Endodermal cell (in vitro differentiated cells): ENCODE measurements at places on chromosomes 2 and 18. TPM values are rescaled to one million over a fixed set of nuclear protein-coding genes. Genes with fewer than 3 reads are reported as not detected.

EIF4E2 gene
- total RNA-seq: 83.7 to 116 TPM (median 110 TPM) in 3 replicates

PLB1 gene
- total RNA-seq: 0.35 and 0.77 TPM in 2 replicates

SERPINB13 gene
- total RNA-seq: not detected in 2 replicates

LDLRAD4 gene
- 11.3 to 17.0 TPM (median 14.9 TPM) in 3 replicates for total RNA-seq

SGPP2 gene
- 0.11 TPM in 1 of 2 replicates, not detected in the other for total RNA-seq

CFAP65 gene
- total RNA-seq: 1.5 and 1.7 TPM in 2 replicates

CACNB4 gene
- total RNA-seq: 0.59 and 0.95 TPM in 2 replicates

FAM161A gene
- 13.4 to 18.4 TPM (median 15.1 TPM) in 3 replicates for total RNA-seq

CCDC178 gene
- 0.22 and 0.29 TPM in 2 replicates for total RNA-seq

- no peak overlapping the region for H3K27ac ChIP-seq
- no peaks in the 10 kb centered on the region for H3K4me1 ChIP-seq
- no peak for DNase-seq
- H3K36me3 ChIP-seq: peaks cover 78% of the 10 kb centered on the region
- H3K27me3 ChIP-seq: no peaks in the 10 kb centered on the region
- no peak overlapping the region for H3K4me3 ChIP-seq
Observed at GRCh38 chr2:160303076-160303475, 103.0 kb upstream of the ITGB6 start.

DNA sequence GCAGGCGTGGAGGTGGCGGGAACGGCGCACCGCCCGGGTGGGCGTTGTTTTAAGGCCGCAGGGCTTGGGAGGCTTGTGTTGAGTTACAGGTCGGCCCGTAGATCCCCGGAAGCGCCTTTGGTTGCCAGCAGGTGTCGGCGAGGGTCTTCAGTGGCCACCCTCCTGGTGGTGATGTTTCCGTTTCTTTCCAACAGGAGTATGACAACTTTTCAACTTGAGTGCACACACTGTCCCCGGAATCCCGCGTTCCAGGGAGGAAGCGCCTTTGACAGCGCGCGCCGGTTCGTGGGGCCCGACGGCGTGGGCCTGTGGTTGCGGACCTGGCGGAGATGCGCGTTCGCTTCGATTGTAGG lies 1.0 kb upstream of the HDAC4 start:
- no peaks in the 10 kb centered on the region for H3K36me3 ChIP-seq
- H3K27ac ChIP-seq: peak overlapping the region; percentile 99
- no peaks in the 10 kb centered on the region for H3K27me3 ChIP-seq
- no peaks in the 10 kb centered on the region for H3K4me1 ChIP-seq
- DNase-seq: no peak

- H3K27ac ChIP-seq: no peak overlapping the region
- no peak for DNase-seq
- no peak overlapping the region for H3K4me3 ChIP-seq
- H3K36me3 ChIP-seq: no peaks in the 10 kb centered on the region
- H3K27me3 ChIP-seq: no peaks in the 10 kb centered on the region
Observed at GRCh38 chr2:147150241-147150635, 694.6 kb upstream of the ACVR2A start.

GRCh38 chr2:238117199-238118154 lies 17.3 kb downstream of the ESPNL start:
- no peak overlapping the region for H3K27ac ChIP-seq
- no peaks in the 10 kb centered on the region for H3K36me3 ChIP-seq
- H3K4me3 ChIP-seq: no peak overlapping the region
- DNase-seq: peak; percentile 30
- H3K27me3 ChIP-seq: peaks cover 6% of the 10 kb centered on the region

DNA sequence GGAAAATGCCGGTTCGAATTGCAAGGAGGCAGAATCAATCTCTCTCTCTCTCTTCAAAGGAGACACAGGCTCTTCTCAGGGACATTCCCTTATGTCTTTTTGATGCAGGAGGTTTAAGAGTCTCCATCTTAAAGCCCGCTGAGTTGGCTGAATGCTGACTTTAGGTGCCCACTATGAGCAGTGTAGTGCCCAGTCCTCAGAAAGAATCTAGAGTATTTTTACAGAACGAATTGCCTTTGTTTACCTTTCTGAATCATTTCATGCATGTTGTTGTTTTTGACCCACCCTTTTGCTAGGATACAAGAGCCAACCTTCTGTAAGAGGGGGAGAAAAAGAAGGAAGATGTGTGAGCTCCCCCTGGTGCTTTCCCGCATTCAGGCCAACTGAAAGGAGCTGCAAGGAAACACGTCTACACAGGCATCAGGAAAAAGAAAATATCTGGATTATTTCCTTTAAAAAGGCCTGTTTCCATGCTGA lies 193.5 kb upstream of the TCF4 start:
- no peaks in the 10 kb centered on the region for H3K36me3 ChIP-seq
- no peaks in the 10 kb centered on the region for H3K4me1 ChIP-seq
- H3K27ac ChIP-seq: no peak overlapping the region
- peak; percentile 86 for DNase-seq

DNA sequence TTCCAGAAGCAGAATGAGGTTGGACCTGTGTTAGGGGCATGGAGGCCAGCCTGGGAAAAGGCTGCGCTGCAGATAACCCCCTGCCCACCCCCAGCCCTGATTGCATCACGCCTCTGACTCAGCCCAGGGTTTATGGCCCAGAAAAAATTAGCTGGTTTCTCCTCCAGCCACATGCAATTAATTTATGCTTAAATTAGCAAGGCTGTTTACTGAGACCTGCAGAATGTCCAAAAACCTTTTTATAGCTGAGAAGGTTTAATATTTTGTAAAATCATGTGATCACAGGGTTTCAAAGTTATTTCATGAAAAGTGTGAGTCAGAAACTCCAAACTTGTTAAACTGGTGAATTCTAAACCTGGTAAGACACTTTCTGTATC lies 123.1 kb upstream of the HDAC4 start:
- no peaks in the 10 kb centered on the region for H3K36me3 ChIP-seq
- no peak overlapping the region for H3K27ac ChIP-seq
- H3K27me3 ChIP-seq: no peaks in the 10 kb centered on the region
- DNase-seq: no peak
- H3K4me3 ChIP-seq: no peak overlapping the region

DNA sequence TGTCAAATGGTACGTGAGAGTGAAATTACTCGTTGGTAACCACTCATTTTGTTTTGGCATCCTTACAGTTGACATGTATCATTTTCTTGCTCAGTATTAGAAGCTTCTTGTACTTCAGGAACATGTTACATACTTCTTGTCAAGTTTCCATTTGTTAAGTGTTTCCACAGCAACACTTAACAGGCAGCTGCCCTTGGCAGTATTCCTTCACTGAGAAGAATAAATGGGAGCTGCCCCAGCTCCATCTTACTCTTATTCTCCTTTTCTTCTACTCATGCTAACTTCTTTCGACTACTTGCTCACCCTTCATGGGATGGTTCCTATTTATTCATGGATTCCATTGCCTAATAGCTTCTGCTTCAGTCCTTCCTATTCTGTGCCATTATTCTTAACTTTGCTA lies 60.1 kb upstream of the TUBA3E start:
- no peak for DNase-seq
- peaks cover 59% of the 10 kb centered on the region for H3K27me3 ChIP-seq
- peaks cover 3% of the 10 kb centered on the region for H3K4me1 ChIP-seq
- no peaks in the 10 kb centered on the region for H3K36me3 ChIP-seq

DNA sequence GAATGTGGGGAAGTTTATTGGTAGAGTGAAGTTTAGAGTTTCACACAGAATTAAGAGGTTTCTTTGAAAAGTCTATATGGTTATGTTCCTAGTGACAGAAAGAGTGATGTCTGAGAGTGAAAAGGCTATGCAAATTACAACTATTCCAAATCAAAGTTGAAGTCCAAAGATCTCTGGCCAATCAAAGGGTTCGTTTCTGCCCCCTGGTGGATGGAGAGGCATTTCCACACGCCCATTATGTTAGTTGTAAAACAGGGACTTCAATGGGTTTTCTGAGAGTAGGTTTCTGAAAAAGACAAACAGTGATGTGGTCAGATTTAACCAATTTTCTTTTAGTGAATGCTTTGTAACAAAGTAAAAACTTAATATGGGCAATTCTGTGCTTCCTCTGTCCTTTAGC lies 441.5 kb upstream of the POU3F3 start:
- DNase-seq: peak; percentile 83
- H3K4me1 ChIP-seq: peaks cover 4% of the 10 kb centered on the region
- H3K4me3 ChIP-seq: no peak overlapping the region
- no peaks in the 10 kb centered on the region for H3K36me3 ChIP-seq
- H3K27me3 ChIP-seq: no peaks in the 10 kb centered on the region

- H3K4me1 ChIP-seq: peaks cover 4% of the 10 kb centered on the region
- no peak overlapping the region for H3K4me3 ChIP-seq
- no peak for DNase-seq
- no peaks in the 10 kb centered on the region for H3K36me3 ChIP-seq
- H3K27ac ChIP-seq: no peak overlapping the region
- no peaks in the 10 kb centered on the region for H3K27me3 ChIP-seq
Observed at GRCh38 chr18:23311351-23312121, 141.6 kb upstream of the RIOK3 start.

DNA sequence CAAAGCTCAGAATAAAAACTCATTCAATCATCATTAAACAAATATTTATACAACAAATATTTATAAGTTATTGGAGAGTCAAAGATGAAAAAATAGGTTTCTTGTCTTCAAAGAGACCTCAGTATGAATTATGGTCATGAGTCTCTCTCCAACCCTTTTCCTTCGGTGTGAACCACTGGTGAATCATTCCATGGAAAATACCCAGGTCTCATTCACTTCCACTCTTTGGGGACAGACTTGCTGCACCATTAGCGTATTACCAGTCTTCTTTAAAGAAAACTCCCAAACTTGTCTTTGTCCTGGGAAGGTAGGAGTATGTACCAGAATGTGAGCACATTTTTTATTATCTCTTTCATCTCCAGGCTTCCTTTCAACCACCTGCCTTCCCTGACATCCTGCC lies 257.4 kb upstream of the RBMS1 start:
- H3K4me1 ChIP-seq: no peaks in the 10 kb centered on the region
- H3K27me3 ChIP-seq: no peaks in the 10 kb centered on the region
- no peaks in the 10 kb centered on the region for H3K36me3 ChIP-seq
- no peak for DNase-seq

- H3K27ac ChIP-seq: no peak overlapping the region
- H3K27me3 ChIP-seq: no peaks in the 10 kb centered on the region
- H3K4me3 ChIP-seq: no peak overlapping the region
- no peak for DNase-seq
- H3K36me3 ChIP-seq: peaks cover 41% of the 10 kb centered on the region
- H3K4me1 ChIP-seq: peaks cover 19% of the 10 kb centered on the region
Observed at GRCh38 chr2:98478907-98479306, 34.2 kb downstream of the INPP4A start.

DNA sequence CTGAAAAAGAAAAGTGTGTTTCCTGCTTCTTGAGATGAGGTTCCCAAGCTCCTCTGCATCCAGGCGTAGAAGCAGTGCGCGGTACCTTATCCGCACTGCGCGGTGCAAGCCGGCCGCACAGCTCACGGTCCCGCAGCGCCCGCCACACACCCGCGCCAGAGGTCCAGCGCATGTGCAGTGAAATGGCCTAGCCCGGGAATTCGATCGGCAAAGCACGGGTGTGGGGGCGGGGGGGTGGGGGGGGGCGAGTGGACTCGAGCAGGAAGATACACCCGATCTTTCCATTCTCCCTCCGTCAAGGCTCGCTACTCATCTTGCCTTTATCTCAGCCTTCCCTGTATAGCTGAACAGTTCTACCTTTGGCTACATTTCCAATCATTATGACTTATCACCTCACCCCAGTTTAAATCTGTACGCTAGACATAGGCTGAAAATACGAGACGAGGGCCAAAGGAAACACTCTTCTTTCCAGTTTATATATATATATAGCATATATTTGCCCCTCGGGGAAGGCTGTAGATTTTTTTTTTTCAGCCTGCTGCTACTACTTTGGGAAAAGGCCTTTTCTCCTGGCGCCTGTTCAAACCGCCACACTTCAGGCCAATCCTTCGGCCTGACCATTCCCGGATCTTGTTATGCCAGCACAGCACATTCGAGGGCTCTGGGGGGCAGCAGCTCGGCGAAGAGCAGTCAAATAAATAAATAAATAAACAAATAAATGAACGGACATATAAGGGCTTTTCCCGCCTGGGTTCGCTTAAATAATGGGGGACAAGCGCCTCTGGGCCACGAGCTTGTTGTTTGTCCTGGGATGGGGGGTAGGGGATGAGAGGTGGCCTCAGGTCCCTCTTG lies 10.4 kb downstream of the HOXD8 start:
- H3K27me3 ChIP-seq: peaks cover 98% of the 10 kb centered on the region
- H3K36me3 ChIP-seq: no peaks in the 10 kb centered on the region
- peak; percentile 52 for DNase-seq
- H3K4me1 ChIP-seq: peaks cover 3% of the 10 kb centered on the region

- no peak for DNase-seq
- H3K4me3 ChIP-seq: no peak overlapping the region
- no peaks in the 10 kb centered on the region for H3K4me1 ChIP-seq
- H3K27ac ChIP-seq: no peak overlapping the region
- H3K27me3 ChIP-seq: no peaks in the 10 kb centered on the region
Observed at GRCh38 chr18:74429096-74429495, 28.0 kb downstream of the DIPK1C start.

- H3K27me3 ChIP-seq: no peaks in the 10 kb centered on the region
- DNase-seq: peak; percentile 68
Observed at GRCh38 chr2:64267699-64268098, 123.5 kb upstream of the PELI1 start.

- no peak overlapping the region for H3K4me3 ChIP-seq
- H3K27ac ChIP-seq: no peak overlapping the region
- H3K36me3 ChIP-seq: no peaks in the 10 kb centered on the region
- H3K4me1 ChIP-seq: no peaks in the 10 kb centered on the region
- no peak for DNase-seq
Observed at GRCh38 chr2:12397854-12398253, 318.9 kb upstream of the TRIB2 start.

DNA sequence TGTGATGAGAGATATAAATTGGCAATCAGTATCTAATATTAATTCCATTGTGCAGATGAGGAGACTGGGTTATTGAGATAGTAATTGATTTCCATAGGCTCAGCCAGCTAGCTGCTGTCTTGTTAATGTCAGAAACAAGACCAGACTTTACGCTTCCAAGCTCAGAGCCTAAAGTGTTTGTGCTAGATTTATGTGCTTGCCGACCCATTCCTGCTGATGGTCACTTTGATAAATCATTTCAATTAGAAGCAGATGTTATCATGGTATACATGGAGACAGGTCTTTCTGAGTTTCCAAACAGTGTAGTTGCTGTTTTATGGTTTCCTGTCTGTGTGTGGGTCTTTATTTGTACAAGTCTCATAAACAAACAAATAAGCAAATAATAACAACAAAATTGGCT lies 92.8 kb downstream of the AQP4 start:
- no peak for DNase-seq
- H3K4me1 ChIP-seq: peaks cover 10% of the 10 kb centered on the region
- H3K36me3 ChIP-seq: no peaks in the 10 kb centered on the region
- H3K4me3 ChIP-seq: no peak overlapping the region
- H3K27me3 ChIP-seq: peaks cover 20% of the 10 kb centered on the region
- no peak overlapping the region for H3K27ac ChIP-seq
